H7 (cell line): ENCODE measurements at places on chromosomes 12 and 14. TPM values are rescaled to one million over a fixed set of nuclear protein-coding genes. Genes with fewer than 3 reads are reported as not detected.

- DNase-seq, result no peak
Measured at GRCh38 chr12:100566887-100567637, 6.4 kb upstream of the GAS2L3 start.

GRCh38 chr12:103547929-103548328 lies 39.1 kb upstream of the STAB2 start:
- DNase-seq, result peak; percentile 14

DNA sequence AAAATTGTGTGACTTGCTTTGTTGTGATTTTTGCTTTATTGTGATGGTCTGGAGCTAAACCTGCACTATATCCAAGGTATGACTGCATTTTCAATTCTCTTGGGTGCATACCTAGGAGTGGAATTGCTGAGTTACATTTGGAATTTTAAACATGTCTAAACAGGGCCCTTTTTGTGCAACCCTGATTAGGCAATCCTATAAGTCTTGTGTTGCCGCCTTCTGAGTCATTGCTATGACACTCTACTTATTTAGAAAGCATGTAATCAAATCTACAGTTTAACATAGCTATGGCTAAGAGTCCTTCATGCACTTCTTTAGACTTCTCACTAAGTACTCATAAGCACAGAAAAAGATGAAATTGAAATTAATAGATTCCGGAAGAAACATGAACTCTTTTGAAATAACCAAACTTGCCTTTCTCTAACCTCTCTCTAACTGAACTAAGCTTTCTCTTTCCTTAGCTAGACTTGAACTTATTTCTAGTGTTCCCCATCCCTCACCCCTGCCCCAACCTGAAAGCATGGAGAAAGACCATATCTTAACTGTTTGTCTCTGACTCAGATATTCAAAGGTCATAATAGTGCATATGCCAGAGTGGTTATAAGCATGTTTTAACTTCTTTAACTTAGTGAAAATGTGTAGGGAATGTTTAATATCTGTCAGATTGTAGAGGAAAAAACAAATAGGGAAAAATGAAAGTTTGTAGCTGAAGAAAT lies 203.0 kb downstream of the SNAPC1 start:
- DNase-seq, result no peak

DNA sequence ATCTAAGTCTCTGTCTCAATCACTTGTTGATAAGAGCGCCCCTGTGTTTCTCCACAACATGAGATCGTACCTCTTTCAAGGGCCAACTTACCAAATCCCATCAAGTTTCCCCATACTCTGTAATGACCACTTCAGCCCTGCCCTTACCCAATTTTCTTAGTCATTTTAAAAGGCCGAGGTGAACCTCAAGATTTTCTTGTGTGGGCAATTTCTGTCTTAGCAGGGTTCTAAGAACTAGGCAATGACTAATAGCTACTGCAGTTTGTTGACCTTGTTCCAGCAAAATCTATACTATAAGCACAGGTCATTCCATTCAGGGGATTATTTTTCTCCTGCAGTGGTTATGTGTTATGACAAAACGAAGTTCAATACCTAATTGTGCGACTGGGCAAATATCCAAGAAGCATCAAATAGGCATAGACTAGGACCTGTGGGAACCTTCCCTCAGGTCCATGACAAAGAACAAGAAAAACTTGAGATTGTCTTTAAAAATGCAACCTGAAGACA lies 359.8 kb downstream of the PCNX1 start:
- DNase-seq, result no peak

DNA sequence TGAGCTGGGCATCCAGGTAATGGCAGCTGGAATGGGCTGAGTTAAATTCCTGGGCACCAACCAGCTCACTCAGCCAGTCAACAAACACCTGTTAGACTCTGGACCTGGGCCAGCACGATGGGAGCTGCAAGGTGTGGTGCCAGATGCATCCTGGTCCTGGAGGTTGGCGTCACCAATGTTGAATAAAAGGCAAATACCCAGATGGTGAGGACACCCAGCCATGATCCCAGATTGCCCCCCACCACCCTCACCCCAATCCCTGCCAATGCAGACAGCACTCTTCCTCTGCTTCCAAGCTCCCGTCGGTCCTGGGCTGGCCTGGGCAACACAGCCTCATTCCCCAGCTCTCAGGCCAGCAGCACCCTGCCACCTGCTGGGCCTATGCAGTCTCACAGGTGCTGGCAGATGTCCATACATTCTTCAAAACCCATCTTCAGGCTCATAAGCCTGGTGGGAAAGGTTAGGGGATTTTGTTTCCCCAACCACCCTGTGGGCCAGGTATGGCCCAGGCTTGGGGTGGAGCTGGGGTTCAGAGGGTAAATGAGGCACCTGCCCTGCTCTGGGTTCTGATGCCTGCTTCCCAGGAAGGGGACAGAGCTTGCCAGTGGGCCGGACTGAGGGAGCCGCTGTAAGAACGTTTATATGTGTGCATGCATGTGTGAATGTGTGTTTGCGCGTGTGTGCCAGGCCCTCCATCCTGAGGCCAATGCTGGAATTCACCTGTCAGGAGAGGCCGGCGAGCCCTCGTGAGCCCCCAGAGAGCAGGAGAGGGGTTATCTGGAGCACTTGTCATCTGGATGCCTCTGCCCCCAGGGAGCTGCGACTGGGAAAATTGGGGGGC lies 58.0 kb downstream of the LGMN start:
- DNase-seq, result no peak

GRCh38 chr14:69487226-69487625 lies 2.7 kb downstream of the PLEKHD1 start:
- no peak for DNase-seq

Gene GPD1
- 0.59 TPM in 1 of 2 replicates, not detected in the other for total RNA-seq

Gene TTC9
- total RNA-seq, result 12.1 and 14.9 TPM in 2 replicates
